ENCODE measurements at places on chromosomes 12 and 14. TPM values are rescaled to one million over a fixed set of nuclear protein-coding genes. Genes with fewer than 3 reads are reported as not detected.

The SUOX gene
- total RNA-seq = 31.6 TPM

GRCh38 chr14:58239244-58240195 lies 5.1 kb upstream of the PSMA3 start:
- peak overlapping the region; percentile 45 for H3K4me3 ChIP-seq
- no peaks in the 10 kb centered on the region for H3K36me3 ChIP-seq
- H3K27ac ChIP-seq = peak overlapping the region; percentile 88
- H3K27me3 ChIP-seq = no peaks in the 10 kb centered on the region
- peak; percentile 74 for DNase-seq

The COL2A1 gene
- 0.15 TPM for total RNA-seq

- H3K4me3 ChIP-seq = no peak overlapping the region
- H3K27me3 ChIP-seq = no peaks in the 10 kb centered on the region
- H3K27ac ChIP-seq = no peak overlapping the region
- DNase-seq = no peak
- no peaks in the 10 kb centered on the region for H3K4me1 ChIP-seq
Observed at GRCh38 chr12:58967561-58967960, 47.3 kb upstream of the LRIG3 start.

The HOXC4 gene
- total RNA-seq = 1.2 TPM

DNA sequence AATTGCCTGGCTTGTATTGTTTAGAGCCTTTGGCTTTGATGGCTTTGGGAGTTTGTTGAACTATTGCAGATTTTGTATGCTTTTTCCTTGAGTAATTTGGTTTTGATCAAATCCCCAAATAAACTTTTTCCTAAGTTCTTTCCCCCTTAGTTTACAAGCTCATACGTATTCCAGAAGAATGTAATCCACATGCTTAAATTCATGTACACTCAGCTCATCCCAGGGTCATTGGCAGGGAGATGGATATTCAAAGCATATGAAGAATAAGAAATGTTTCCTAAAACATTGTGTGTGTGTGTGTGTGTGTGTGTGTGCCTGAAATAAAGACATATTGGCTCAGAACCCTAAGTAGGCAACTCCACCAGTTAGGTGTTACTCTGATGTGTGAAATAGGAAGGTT lies 89.4 kb downstream of the TMEM30B start:
- no peak overlapping the region for H3K27ac ChIP-seq
- no peak overlapping the region for H3K4me3 ChIP-seq
- no peaks in the 10 kb centered on the region for H3K27me3 ChIP-seq
- H3K36me3 ChIP-seq = no peaks in the 10 kb centered on the region
- DNase-seq = no peak
